ENCODE measurements at places on chromosomes 11 and 22.

- DNase-seq = no peak
Measured at GRCh38 chr11:15276621-15277020, 161.9 kb downstream of the INSC start.

DNA sequence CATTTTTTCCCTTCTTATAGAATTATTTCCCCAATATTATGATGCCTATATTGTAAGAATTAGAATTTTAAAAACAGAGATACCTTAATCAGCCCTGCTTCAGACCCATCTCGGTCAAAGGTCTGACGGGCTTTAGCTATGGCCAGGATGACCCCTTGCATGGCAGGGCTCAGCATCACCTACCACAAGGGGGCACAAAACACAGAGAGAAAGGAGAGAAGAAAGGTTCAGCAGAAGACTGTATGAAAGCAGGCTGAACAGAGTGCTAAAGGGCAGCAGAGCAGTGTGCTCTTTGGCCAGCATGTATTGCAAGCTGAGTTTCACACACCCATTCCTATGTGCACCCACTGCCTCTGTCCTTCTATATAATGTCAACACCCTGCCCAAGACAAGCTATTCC lies 26.8 kb downstream of the CLDN25 start:
- DNase-seq = no peak

- no peak for DNase-seq
Measured at GRCh38 chr11:67700141-67700540, 25.7 kb upstream of the ALDH3B2 start.

GRCh38 chr11:10541561-10541930 lies 559 bp upstream of the RNF141 start:
- no peak for DNase-seq

GRCh38 chr11:128865490-128865889 lies 1.6 kb downstream of the KCNJ1 start:
- no peak for DNase-seq

- DNase-seq = no peak
Measured at GRCh38 chr11:75337195-75337654, 14.2 kb downstream of the ARRB1 start.

GRCh38 chr22:22009661-22010060 lies 27.1 kb upstream of the TOP3B start:
- no peak for DNase-seq

DNA sequence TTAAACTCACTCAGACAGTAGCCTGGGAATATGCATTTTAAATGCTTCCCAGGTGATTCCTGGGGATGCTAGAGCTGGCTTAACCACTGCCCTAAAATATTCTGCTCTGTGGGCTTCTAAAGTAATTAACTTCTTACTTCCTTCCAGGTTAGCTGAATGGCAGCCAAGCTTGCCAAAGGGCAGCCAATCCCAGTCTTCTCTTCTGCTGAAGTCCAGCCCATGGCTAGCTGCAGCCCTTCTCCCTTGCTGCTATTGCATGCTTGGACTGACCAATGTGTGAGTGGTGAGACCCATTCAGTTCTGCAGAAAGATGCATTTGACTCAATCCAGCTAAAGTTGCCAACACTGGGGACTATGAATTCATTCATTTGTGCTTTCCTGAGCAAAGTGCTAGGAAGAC lies 411.9 kb downstream of the SOX6 start:
- no peak for DNase-seq

GRCh38 chr11:67680696-67681470 lies 6.5 kb upstream of the ALDH3B2 start:
- DNase-seq = no peak

DNA sequence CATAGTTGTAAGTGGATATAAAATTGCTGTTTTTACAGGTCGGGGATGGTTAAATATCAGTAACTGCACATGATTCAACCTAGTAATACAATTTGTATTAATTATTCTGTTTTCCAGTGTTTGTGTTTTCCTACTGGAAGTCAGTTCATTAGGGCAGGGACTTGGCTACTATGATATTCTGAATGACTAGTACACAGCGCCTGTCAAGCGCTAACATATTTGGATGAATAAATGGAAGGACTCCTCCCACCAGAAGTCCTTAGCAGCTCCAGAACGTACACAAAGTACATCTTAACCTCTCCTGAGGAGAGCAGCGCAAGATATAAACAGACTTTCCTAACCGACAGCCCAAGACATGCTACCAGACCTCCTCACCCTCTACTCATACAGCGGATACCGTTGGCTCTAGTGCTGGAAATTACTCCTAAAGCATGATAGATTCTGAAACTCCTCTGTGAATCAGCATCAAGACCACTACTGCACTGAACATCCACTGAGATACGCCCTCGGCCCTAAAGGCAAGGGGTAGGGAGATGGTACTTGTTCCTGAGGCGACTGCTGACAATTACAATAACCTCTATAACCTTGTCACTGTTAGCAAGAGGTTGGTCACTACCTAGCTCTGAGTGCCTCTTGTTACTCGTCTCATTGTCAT lies 79.1 kb downstream of the RDX start:
- DNase-seq = no peak

GRCh38 chr11:113034576-113034975 lies 73.4 kb downstream of the NCAM1 start:
- DNase-seq = no peak

DNA sequence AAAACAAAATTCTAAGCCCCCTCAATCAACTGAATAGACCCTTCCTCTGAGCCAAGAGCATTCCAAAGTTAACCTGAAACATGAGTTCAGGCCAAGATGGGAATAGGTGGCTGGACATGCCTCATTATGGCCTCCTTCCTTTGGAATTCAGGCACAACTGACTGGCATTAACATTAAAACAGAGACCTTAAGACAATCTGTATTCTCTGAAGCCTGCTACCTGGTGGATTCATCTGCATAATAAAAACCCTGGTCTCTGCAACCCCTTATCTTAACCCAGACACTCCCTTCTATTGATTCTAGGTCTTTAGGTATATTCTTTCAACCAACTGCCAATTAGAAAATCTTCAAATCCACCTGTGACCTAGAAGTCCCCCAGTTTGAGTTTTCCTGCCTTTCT lies 66.3 kb downstream of the JRKL start:
- DNase-seq = no peak

DNA sequence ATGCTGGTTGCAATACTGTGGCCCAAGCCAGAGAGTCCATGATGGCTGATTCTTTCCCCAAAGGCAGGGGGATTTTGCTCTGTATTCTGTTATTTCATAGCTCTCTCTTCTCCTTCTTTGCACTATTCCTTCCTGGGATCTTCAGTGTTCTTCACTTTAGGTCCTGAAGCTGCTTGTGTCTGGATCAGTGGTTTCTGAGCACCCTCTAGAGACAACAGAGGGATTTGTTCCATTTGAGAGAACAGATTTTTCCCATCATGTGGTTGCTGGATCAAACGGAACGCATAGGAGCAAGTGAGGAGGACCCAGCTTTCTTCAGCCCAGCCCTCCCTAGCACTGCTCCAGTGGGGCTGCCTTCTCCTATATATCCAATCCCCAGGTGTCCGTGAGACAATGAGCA lies 68.7 kb upstream of the SYN3 start:
- no peak for DNase-seq

DNA sequence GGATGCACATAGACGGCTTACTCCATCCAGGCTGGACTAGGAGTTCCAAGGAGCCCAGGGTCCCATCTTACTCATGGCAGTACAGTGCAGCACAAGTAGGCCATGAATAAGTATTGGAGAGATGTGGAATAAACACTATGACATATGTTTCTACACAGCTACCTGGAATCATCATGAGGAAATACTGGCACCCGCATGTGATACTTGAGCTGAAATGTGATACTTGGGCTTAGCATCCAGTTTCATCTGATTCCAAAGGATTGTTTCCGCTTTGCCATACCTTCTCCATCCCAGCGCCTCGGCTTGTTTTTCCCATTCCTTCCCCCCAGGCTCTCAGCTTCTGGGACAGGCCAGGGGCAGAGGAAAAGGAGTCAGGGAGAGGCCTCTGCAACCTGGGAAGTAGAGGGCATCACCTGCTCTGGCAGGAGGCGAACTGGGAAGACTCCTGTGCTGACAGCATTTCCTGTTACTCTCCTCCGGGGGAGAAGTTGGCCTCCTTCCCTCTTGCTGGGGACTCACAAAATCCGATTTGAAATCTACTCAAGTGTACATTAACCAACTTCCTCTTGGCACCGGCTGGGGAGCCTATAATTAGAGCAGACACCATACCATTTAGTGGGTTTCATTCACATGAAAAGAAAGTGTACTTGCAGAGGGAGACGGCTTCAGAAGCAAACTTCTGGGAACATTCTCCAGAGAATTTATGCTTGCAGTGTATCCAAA lies 187.8 kb downstream of the MIAT start:
- no peak for DNase-seq

GRCh38 chr11:45237711-45238315 lies 48.3 kb downstream of the SYT13 start:
- no peak for DNase-seq
